Mesenteric fat pad (tissue), 1 donor: ENCODE measurements at places on chromosomes 3 and 15. TPM values are rescaled to one million over a fixed set of nuclear protein-coding genes. Genes with fewer than 3 reads are reported as not detected.

Gene CADM2
- 17.3 TPM for total RNA-seq

Gene SH3GL3
- not detected for total RNA-seq

Gene ABHD6
- 22.3 TPM for total RNA-seq

Gene WWTR1
- total RNA-seq, result 65.9 TPM

Gene TM4SF4
- 1.7 TPM for total RNA-seq

Gene KBTBD8
- total RNA-seq, result 1.8 TPM

Gene NDN
- total RNA-seq, result 49.5 TPM

Gene SLCO2A1
- total RNA-seq, result 40.1 TPM

Gene WDR93
- 0.32 TPM for total RNA-seq

Gene SLC22A13
- 1.00 TPM for total RNA-seq

Gene SPESP1
- total RNA-seq, result 1.3 TPM

Gene CSPG4
- 105 TPM for total RNA-seq

Gene GMPPB
- total RNA-seq, result 45.4 TPM

Gene ILDR1
- total RNA-seq, result not detected

Gene NOX5
- total RNA-seq, result 0.19 TPM

Gene PPM1L
- 12.7 TPM for total RNA-seq

Gene CHST13
- total RNA-seq, result 2.3 TPM

Gene DPPA4
- total RNA-seq, result not detected

Gene TMEM207
- not detected for total RNA-seq

Gene SYNPR
- total RNA-seq, result not detected

Gene LTF
- total RNA-seq, result 4.3 TPM

Gene GPR15
- not detected for total RNA-seq

Gene CAPN3
- 6.7 TPM for total RNA-seq

Gene DLEC1
- total RNA-seq, result 1.9 TPM

Gene SNX22
- total RNA-seq, result 0.71 TPM

Gene ACAD9
- total RNA-seq, result 46.3 TPM

Gene GCSAM
- total RNA-seq, result not detected

Gene PLA2G4B
- 4.3 TPM for total RNA-seq

Gene TLR9
- total RNA-seq, result 0.19 TPM
